ENCODE measurements at places on chromosomes 12 and 14.
A peak's percentile ranks its signal among the peaks of the same experiment; 100 is the strongest.

DNA sequence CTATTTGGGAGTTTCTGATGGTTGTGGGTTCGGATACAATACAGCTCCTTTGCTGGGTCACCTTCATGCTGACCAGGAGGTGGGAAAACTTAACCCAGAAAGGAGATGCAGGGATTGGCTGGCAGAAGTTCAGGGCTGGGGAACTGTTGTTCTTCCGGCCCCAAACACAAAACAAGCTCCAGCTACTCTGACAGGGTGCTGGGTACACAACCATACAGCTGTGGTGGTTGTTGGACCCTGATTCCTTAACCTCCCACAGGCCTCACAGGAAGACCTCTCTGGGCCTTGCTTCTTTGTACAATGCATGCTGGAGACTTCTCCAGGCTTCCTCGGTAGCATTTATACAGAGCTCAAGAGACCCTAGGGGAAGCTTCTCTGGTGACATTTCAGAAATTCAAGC lies 47.6 kb downstream of the CPM start:
- no peak for DNase-seq

DNA sequence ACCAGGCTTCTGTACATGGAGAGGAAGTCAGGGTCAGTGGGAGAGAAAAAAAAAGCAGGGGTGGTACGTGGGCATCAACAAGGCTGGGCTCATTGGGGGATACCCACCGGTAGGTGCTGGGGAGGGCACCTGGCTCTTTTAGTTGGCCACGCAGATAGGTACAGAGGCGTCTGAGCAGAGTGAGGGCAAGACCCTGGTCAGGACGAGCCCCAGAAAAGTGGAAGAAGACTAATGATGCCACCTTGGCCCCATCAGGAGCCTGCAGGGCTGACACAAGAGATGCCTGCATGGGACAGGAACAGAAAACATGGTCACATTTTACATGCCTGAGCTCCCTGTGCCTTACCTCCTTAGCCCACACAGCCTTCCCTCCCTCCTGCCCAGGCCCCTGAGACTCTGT lies 29.7 kb downstream of the TEP1 start:
- DNase-seq, result no peak

DNA sequence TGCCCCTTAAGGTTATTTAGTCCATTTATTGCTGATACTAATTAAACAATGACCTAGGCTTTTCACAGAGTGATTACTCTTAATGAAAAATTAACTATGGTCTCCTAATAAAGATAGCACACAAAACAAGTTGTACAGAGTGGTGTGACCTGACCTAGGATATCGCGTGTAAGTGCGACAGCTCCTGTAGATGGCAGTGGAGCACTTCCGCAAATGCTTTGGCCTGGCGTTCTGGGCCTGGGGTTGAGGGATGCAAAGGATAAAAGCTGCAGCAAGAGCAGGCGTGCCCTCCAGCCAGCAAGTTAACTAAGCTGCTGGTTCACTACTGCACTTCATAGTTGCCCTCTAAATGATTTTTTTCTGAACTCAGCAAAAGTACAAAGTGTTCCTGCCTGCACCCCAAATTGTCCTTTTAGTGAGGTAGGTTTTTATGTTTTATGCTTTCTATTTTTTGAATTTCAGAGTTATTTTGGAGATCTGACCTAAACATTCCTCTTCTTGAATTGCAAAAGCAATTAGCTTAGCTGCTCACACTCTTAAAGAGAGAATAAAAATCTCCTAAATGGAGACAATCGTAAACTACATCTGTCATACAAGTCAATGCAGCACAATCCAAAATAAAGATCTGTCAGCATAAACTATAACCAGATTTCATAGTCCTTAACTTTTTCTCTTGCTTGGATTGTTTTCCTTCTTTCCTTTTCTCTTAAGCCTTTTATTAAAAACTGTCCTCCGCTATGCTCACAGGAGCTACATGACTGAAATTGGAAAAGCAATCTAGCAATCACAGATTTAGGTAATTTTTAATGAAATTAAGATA lies 379.6 kb downstream of the LRIG3 start:
- DNase-seq, result peak; percentile 17

GRCh38 chr12:88325076-88325815 lies 183.1 kb downstream of the TMTC3 start:
- no peak for DNase-seq

GRCh38 chr12:17588968-17589367 lies 501.0 kb downstream of the RERGL start:
- no peak for DNase-seq

- no peak for DNase-seq
Observed at GRCh38 chr14:71261206-71261605, 353.9 kb downstream of the PCNX1 start.

DNA sequence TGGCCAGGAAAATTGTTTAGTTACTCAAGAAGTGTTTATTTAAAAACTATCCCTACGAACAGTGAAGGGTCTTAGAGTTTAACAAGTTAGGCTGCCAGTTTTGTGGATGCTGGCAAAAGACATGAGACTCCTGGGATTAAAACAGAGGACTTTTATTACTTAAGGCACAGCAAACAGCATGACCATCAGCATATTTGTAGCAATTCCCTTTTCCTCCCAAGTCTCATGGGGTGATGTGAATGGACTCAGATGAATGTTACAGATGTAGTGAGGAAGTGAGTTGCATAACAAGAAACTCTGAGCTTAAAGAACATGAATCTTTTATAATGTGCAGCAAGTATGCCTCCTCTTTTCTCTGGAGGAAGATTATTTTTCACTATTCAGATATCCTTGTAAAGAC lies 695.8 kb downstream of the RPS29 start:
- no peak for DNase-seq

DNA sequence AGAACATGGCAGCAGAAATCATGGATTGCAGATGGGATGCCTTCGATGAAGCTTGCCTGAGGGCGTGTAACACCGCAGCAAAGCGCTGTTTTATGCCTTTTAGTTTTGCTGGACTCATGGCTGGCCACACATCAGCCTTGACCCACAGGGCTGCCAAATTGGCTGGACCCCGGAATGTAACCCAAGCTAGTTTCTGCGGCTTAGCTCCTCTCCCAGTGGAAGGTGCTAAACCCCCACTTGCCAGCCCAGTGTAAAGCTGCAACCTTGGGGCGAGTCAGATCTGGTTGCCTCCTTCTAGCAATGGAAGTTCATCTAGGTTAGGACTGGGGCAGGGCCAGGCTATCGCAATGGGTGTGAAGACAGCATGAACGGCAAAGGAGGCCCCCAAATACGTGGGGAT lies 38.3 kb downstream of the MEG3 start:
- DNase-seq, result no peak

DNA sequence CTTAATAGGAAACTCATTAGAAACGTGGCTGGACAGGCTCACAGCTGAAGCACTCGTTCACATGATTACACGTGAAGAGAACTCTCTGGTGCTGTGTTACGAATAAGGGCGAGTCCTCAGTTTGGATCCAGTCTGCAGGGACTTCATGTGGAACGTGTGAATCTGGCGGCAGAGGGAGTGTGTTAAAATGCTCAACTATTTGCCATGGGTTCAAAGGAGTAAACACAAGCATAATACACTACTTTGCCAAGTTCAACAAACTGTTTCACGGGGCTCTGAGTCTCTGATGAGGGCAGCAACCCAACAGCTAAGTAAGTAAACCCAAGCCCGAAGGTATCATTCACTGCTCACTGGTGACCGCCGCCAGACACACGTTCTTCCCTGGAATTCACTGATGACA lies 42.4 kb downstream of the NUAK1 start:
- DNase-seq, result no peak

DNA sequence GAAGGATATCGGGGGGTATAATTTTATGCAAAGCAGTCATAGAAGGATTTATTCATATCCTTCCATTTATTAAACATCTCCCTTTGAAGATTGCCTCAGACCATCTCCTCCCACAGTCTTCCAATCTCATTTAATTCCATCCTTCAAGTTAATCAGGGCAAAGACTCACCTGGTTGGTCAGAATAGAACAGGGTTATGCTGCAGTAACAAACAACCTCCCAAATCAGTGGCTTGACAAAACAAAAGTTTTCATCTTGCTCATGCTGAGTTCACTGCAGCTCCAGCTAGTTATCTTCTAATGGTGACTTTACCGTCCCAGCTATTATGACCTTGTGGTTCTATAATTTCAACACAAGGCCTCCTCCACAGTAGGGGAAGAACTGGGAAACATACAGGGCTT lies 48.8 kb upstream of the MTERF2 start:
- DNase-seq, result no peak

- no peak for DNase-seq
Observed at GRCh38 chr12:110849748-110850403, 3.1 kb downstream of the CCDC63 start.

DNA sequence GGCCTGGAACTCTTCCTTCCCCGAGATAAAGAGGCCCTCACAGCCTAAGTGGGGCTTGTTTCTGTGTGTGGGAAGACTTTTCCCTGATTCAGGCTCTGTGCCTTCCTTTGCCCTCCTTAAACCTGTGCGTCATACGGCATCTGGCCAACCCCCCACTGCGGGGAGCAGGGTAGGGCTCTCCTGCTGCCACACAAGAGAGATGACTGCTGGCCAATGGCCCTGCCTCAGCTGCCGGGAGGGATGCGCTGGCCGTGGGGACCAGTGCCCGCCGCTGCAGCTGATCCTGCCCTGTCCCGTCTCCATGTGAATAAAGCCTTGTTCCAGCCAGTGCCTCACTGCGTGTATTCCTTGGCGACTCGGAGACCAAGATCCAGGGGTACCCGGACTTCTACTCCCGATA lies 42.5 kb upstream of the BEGAIN start:
- DNase-seq, result no peak

GRCh38 chr14:74980398-74980730 lies 22.4 kb upstream of the EIF2B2 start:
- no peak for DNase-seq

DNA sequence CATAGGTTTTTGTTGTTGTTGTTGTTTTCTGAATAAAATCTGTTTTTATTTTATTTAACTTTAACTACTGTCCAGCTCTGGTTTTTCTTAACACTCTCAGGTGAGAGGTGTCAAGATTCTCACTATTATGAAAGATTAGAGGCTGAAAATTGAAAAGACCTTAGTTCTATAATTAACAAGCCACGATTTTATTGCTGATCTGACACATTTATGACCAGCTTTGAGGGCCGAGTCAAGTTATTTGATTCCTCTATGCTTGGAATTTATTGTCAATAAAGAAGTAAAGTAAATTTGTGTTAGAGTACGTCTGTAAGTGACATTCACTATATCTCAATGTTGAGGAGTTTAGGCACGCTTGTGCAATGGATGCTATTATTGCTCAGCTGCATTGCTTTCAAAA lies 808.8 kb downstream of the GALC start:
- no peak for DNase-seq

GRCh38 chr12:131857908-131858850 lies 30.0 kb downstream of the MMP17 start:
- no peak for DNase-seq

GRCh38 chr14:51488569-51489220 lies 163.0 kb upstream of the FRMD6 start:
- DNase-seq, result no peak

DNA sequence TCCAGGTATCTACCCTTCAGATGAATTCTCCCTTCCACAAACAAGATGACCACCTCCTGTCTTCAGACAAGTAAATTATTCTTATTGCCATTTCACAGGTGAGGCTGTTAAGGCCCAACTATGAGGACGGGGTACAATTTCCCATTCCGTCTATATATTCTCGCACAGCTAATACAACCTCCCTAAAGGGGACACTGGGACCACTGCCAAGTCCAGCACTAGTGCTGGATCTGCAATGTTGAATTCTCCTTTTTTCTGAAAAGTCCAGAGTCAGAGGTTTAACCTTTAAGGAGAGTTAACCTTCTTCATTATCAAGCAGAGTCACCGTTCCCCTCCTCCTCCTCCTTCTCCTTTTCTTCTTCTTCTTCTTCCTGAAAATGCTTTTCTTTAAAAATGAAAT lies 130.4 kb upstream of the PARP11 start:
- no peak for DNase-seq

DNA sequence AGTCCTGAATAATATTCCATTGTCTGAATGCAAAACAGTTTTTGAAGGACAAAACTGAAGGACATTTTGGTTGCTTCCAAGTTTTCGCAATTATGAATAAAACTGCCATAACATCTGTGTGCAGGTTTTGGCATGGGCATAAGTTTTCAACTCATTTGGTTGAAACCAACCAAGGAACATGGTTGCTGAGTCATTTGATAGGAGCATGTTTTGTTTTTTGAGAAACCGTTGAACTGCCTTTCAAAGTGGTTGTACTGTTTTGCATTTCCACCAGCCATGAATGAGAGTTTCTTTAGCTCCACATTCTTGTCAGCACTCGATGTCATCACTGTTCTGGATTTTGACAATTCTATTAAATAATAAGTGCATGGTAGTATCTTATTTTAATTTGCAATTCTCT lies 23.0 kb upstream of the GSG1 start:
- no peak for DNase-seq

- no peak for DNase-seq
Observed at GRCh38 chr14:27668531-27668930, 1070.7 kb upstream of the NOVA1 start.

- DNase-seq, result no peak
Observed at GRCh38 chr12:159156-159782, 54.7 kb downstream of the SLC6A12 start.

GRCh38 chr14:75579338-75579864 lies 981 bp downstream of the FLVCR2 start:
- DNase-seq, result no peak

DNA sequence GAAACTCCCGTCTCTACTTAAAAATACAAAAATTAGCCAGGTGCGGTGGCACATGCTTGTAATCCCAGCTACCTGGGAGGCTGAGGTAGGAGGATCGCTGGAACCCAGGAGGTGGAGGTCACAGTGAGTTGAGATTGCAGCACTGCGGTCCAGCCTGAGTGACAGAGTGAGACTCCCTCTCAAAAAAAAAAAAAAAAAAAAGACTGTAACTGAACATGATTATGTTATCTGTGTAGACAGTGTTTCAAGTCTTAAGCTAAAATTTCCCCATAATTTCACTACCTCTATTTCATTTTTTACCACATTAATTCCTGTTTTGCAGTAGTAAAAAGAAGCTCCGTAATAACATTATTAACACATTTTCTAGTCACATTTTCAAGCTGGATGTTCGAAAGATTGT lies 5.4 kb downstream of the PLBD1 start:
- no peak for DNase-seq

DNA sequence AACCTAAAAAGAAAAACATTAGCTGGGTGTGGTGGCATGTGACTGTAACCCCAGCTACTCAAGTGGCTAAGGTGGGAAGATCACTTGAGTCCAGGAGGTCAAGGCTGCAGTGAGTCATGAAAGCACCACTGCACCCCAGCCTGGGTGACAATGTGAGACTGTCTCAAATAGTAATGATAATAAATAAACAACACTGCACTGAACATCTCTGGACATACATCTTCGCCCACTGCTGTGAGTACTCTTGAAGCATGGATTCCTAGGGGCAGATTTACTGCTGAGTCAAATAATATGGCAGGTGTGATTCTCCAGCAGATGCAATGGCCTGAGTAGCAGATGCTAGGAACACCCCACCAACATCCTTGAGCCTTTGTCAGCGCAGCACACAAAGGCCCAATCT lies 23.6 kb downstream of the ABCB9 start:
- DNase-seq, result no peak

- no peak for DNase-seq
Observed at GRCh38 chr12:24821691-24822090, 127.2 kb downstream of the BCAT1 start.

- DNase-seq, result no peak
Observed at GRCh38 chr12:66653796-66654195, 25.1 kb downstream of the GRIP1 start.
